ENCODE measurements at places on chromosomes 5 and 9.
A peak's percentile ranks its signal among the peaks of the same experiment; 100 is the strongest.

- no peak for DNase-seq
Measured at GRCh38 chr9:8133606-8134005, 334.0 kb upstream of the DMAC1 start.

DNA sequence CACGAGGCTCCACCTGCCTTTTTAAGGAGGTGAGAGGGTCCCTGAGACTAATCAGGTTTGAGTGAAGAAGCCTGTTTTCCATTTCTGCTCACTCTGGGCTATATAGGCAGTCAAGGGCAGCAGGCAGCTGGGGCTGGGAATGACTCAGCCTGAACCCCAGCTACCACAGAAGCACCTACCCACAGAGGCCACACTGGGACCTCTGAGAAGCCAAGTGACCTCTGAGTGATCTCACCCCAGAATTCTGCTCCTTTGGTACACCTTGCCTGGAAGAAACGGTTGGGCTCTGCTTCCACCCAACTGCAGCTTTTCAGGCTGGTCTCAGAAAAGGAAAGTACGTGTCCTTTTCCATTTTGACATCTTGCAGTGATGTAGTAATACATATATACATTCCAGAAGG lies 6.8 kb downstream of the FAM219A start:
- DNase-seq = peak; percentile 47

GRCh38 chr5:121640298-121640697 lies 211.4 kb upstream of the FTMT start:
- no peak for DNase-seq

DNA sequence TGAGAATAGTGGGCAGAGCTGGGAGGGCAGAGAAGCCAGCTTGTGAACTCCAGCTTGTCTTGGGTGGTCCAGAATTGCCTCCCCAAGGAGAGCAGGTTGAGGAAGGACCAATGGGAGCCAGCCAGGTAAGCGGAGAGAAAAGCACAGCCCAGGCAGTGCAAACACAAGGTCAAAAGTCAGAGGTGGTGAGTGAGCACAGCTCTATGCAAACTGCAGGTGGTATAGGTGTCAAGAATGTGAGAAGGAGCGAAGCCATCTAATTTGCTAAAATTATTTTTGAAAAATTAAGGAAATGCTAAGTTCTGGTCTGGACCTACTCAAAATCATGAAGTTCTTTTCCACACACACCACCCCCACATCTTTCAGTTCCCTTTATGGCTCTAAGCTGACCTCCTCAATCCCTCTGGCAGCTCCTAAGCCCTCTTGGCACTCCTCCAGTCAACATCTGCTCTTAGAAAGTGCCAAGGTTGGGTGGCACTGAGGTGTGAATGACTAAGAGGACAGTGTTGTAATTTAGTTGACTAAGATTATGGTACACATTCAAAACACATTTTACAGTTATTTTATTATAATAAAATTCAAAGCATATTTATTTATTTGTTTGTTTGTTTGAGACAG lies 6.6 kb upstream of the OTULINL start:
- no peak for DNase-seq

DNA sequence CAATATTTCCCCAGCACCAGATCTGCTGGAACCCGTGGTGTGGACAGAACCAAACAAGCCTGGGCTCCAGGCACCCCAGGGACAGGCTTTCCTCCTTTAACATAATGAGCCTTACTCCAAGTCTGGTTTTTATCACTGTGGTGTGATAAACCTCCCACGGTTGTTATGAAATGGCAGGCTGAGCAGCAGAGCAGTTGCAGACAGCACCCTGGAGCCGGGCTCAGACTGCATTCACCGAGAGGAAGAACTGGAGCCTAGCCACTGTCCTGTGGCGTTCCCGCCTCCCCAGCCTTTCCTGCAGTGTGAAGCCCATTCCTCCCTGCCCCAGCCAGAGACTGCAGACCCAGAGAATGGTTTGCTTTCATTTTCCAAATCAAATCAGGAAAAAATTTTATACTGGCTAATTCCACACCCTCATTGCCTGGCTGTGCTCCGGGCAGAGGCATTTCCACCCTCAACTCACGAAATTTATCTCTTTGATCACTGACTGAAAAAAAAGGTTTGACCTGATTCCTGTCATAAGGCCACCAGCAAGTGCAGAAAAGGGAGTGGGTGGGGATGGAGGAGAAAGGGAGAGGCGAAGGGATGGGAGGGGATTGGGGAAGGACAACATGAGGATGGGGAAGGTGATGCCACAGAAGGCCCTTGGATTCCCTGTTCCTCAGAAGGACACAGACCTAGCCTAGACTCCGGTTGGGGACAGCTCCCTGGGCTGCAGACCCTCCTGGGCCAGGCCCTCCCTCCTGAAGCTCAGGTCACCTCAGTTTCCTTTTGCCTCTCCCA lies 18.9 kb downstream of the IPPK start:
- no peak for DNase-seq

DNA sequence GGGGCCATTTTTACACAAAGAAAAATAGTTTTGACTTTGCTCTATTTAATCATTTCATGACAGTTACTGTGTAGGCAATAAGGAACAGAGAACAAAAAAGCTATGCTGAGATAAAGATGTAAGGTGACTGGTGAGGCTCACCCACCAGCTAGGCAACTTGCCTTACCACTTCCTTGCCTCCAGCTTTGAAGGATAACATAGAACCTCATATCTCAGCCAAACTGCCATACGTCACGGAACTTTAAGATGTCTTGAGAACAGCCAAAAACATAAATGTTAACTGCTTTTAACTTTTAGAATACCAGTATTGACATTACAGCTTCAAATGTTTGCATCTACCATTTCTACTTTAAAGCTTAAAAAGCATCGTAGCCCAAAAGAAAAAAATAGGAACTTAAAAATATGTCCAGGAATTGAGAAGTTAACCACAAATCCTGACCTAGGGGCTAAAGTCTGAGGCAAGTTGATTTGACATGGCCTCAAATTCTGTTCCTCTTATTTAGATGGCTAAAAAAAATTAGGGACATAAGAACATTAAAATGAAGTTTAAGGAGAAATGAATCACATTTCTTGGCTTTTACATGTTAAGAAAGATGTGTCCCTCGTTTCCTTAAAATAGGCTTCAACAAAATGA lies 7.7 kb upstream of the GCNT4 start:
- no peak for DNase-seq

DNA sequence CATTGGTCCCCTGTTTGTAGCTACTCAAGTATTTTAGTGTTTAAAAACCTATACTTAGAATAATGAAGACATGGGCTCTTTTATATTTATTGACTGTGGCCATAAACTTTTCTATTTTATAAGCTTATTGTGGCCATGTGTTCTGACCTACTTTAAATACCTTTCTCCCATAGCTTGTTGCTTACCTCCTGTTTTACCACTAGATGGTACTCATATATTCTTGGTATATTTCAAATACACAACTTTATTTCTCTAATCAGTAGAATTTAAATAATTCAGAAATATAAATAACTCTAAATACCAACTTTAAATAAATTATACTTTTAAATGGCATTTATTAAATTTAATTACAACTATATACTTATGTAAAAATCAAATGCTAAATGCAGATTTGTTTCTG lies 498.0 kb downstream of the PRDM9 start:
- DNase-seq = no peak

DNA sequence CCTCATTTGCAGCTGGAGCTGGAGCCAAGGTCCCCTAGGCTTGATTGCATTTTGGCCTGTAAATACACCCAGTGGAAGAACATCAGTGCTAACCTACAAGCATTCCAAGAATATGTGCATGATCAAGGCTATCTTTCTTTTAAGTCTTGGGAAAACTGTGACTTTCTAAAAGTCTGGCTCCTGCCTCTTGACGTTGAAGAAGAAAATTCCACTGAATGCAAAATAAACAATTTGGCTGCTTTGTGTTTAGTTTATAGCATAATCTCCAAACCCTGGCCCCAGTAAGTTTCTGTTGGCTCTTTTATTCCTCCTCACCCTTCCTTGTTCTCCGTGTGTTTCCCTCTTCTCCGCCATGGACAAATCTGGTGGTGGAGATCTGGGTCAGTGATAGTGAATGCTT lies 109.3 kb upstream of the TLE1 start:
- DNase-seq = no peak

GRCh38 chr9:99851500-99851822 lies 29.8 kb downstream of the NR4A3 start:
- DNase-seq = no peak

- peak; percentile 69 for DNase-seq
Measured at GRCh38 chr9:99368341-99369326, 146.6 kb downstream of the SEC61B start.

GRCh38 chr5:108727651-108728565 lies 19.8 kb upstream of the FER start:
- DNase-seq = peak; percentile 75

DNA sequence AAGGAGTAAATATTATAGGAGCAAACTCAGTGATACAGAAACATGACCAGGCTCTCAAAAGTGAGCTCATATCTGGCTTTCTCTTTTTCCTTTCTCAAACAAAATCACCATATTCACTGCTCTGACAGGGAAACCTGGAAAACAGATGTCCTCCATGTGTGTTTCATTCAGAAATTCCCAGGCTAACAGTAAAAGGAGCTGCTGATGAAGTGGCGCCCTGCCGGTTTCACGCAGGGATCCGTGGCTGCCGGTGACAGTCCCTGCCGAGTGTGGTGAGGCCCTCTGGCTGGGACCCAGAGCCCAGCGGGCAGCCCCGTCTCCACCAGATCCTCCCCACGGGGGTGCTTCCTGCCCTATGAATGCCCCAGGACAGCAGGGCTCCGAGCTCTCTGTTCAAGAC lies 208.1 kb downstream of the GNA14 start:
- DNase-seq = no peak

DNA sequence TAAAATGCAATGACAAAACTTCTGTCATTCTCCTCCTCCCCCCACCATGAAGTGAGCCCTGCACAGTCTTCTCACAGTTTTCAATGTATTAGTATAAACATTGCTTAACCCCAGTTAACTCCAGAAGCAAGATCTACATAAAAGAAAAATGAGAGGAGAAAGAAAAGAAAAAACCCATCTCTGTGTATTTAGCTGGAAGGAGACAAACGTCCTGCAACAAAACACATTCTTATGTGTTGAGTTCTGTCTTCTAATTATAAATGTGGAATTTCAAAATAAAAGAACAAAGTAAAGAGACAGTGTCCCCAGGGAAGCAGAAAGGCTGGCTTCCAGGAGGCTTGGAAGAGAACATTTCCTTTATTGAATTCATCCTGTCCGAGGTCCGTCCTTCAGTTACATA lies 491.9 kb upstream of the TUSC1 start:
- no peak for DNase-seq

- DNase-seq = no peak
Measured at GRCh38 chr5:55604611-55605067, 69.9 kb upstream of the PLPP1 start.

- no peak for DNase-seq
Measured at GRCh38 chr5:151254556-151254955, 1.6 kb downstream of the GM2A start.

GRCh38 chr9:81772144-81772543 lies 82.8 kb upstream of the TLE1 start:
- DNase-seq = no peak

DNA sequence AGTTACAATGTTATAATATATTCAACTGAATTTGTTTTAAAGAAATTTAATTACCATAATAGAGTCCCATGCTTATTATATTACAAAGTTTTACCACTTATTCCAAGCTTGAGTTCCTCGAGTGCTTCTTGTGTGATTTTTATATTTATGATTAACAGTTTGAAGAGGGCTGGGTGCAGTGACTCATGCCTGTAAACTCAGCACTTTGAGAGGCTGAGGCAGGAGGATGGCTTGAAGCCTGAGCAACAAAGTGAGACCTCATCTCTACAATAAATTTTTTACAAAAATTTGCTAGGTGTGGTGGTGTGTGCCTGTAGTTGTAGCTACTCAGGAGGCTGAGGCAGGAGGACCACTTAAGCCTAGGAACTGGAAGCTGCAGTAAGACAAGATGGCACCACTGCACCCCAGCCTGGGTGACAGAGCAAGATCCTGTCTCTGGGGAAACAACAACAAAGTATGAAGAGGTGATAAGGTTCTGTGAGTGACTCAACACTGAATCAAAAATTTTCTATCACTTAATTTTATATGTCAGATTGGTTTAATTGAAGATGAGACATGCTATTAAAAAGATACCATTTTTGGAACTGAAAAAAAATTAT lies 9.2 kb downstream of the POC5 start:
- DNase-seq = no peak

DNA sequence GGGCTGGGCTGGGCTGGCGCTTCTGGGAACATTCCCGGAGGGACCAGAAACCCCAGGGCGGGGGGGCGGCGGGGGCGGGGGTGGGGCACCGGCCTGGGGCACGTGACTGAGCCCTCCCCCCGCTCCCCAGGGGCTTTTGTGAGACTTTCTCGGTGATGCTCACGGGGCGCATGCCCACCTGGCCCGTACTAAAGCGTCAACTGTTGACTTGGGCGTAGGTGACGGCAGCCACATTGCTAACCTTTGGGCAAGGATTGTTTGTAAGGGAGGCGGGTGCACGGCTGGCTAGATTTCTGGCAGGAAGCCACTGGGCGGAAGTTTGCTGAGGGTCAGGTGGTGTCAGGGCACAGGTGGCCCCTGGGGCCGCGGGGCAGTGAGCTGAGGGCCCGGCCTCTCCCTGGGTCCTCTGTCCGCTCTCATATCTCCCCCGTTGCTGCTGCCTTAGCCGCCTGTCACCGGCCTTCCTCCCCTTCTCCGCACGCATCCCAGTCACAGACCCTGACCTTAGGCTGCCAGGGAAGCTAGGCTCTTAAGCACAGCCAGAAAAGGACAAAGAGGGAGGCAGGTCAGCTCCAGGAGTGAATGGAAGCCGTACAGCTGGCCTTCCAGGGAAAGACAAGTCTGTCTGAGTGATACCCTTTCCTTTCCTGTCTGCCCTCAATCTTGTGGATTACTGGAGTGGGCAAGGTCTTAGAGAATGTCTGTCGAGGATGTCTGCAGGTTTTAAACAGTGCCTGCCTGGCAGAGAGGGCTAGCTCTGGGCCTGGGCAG lies 812 bp downstream of the CACFD1 start:
- peak; percentile 86 for DNase-seq

DNA sequence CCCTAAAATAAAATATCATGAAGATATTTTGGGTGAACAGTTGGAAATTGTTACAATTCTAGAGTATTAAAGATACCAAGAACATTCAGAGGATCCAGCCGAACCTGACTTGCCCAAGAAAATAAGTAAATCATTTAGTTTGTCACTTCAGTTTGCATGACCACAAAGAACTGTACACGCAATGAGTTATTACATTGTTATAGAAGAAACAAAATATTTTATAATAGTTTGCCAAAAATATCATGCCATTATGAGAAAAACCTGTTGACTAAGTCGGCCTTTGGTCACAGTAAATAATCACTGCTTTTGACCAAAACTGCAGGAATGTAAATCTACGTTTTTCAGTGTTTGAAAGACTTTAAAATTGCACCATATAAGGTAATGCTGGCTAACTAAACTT lies 27.9 kb downstream of the TRIO start:
- no peak for DNase-seq
